Activated naive CD4-positive, alpha-beta T cell treated with Interleukin-2 at 50 U/mL for 16 hours (primary cell): ENCODE measurements at places on chromosomes 1 and 21.

DNA sequence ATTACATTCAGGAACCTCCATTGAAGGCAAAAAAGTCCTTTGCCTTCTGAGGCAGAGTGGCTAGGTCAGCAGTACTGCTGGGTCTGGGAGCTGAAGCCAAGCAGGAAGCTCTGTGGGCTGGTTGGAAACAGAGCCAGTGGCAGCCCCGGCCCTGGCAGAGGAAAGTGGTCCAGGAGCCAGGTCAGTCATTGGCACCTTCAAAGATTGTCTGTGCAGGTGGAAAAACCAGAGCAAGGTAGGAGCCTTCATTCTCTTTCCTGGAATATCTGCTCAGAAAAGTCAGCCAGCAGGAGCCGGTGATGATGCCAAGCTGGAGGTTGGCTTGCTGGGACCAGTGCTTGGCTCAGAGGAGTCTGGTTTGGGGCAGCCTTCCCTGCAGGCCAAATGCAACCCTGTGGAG, 12.5 kb upstream of the DISP3 start:
- DNase-seq, result no peak

DNA sequence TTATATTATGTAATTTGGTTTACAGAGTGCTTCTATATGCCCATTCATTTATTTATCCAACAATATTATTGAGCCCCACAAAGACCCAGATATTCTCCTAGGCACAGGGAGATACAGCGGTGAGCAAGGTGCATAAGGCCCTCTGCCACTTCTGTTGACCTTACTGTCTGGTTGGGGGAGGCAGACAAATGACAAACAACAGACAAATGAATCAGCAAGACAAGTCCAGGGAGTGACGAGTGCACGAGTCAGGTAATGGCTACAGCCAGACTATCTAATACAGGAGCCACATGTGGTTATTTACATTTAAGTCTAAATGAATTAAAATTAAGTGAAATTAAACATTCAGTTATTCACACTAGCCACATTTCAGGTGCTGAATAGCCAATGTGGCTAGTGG, 22.0 kb upstream of the BCAR3 start:
- no peak for DNase-seq

DNA sequence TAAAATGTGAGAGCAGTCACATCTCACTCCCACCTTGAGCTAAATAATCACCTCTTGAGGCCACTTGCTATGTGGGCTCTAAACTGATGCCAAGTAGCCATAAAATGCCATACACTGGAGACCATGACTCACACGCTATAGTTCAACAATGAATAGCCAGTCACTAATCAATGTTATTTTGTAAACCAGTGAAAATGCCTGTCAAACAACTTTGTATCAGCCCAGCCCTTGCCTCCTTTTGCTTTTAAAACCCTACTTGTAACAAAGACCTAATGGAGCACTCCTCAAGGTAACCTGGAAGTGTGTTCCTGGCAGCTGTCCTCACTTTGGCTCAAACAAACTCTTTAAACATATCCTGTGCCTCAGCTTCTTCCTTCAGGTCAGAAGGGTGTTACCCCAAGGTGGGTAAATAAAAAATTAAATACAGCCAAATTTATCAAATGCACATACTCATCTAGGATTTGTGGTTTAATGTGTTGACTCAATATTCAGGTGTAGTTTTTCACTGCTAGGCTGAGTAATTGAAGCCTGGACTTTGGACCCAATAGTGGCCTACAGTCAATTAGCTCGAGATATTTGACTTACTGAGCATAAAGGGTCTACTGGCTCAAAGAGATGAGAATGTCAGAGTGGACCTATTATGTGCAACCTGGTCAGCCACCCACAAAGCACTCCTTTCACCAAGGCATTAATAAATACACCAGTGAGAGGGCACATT, 154.3 kb downstream of the COQ8A start:
- DNase-seq, result no peak

GRCh38 chr1:205719762-205720161, 30.2 kb downstream of the NUCKS1 start:
- no peak for DNase-seq

DNA sequence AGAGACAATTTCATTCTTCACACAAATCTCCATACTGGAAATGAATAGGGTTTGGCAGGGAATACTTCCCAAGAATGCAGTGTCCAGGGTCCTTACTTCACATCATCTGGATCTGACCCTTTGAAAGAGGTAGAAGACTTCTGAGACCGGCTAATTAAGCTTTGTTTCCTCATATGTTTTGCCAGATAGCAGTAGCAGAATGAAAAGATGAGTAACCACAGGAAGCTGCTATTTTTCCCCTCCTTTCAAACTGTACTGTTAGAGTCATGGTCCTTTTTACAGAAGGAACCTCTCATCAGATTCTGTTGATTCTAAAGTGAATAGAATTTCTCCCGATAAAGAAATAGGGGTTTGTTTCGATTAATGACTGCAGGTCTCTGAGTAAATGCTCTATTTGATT, 1.4 kb upstream of the OLFML3 start:
- DNase-seq, result no peak

DNA sequence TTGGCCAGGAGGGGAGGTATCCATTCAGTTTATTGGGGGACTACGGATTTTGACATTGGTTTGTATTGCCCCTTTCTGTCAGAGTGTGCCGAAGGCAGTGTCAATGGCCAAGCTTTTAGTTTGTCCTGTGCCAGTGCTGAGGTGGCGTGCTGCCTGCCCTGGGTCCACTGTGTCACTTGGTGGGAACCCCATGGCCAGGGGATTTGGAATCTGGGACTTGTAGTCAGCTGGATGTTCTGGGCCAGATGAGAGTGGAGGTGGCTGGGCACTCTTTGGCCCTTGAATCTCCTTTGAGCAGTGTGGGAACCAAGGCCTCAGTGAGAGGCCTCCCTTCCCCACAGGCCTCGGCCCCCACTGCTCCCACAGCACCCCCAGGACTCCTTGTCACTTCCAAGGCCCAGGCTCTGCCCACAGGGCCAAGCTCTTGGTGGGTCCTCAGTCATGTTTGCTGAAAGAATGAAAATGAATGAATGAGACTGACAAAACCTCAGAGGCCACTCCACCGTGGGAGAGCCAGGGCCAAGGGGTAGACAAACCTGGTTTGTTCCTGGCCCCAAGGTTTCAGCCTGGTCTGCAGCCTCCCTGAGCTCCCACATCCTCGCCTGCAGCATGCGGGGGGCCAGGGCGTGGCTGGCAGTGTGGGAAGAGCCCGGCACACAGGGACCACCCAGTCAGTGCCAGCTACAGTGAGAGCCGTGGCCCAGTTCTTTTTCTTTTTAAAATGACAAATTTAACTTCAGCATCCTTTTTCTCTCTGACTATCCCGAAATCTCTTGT, 412.2 kb downstream of the MATN1 start:
- DNase-seq, result no peak

DNA sequence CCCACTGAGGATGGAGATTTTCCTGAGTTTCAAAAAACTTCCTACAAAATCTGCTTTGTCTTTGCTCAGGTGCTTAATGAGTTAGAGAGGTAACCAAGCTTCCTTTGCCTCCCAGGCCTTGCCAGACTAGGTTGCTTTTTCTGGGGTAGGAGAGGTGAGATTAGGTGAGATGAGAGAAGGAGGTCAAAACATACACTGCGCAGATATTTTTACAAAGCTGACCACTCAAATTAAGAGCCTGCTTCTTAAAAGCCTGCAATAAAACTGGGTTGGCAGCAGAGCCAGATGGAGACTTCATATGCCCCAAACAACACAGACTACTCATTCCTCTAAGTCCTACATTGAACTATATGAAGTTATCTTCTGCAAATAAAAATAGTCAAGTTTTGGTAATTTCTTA, 352.5 kb downstream of the NUF2 start:
- DNase-seq, result no peak

GRCh38 chr1:167301355-167301754, 80.7 kb downstream of the POU2F1 start:
- no peak for DNase-seq

DNA sequence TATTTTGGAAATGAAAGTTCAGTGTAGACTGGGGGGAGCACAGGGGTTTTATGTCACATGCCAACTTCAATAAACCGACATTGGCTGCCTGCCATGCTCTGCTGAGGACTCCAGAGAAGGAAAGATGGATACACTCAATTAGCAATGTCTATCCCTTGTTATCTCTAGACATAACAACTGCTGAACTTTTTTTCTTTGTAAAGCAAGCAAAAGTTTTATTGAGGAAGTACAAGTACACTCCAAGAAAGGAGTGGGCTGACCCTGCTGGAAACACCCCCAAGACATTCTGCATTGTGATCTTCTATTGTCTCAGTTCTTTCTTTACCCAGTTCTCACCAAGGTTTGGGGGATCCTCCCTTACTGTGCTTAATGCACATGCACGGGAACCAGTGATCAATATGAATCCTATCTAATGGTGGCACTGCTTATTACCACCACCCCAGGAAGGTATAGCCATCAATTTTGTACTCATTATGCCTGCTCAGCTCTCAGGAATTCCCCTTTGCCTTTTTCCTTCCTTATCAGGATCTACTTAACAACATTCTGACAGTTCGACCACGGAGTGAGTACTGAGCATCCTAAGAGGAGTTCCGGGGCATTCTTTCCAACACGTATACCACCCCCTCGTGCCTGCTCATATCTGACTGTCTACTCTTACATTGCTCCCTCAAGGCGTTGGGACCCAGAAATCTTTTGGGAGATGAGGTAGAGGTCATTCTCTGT, 28.7 kb downstream of the SYNJ1 start:
- no peak for DNase-seq

DNA sequence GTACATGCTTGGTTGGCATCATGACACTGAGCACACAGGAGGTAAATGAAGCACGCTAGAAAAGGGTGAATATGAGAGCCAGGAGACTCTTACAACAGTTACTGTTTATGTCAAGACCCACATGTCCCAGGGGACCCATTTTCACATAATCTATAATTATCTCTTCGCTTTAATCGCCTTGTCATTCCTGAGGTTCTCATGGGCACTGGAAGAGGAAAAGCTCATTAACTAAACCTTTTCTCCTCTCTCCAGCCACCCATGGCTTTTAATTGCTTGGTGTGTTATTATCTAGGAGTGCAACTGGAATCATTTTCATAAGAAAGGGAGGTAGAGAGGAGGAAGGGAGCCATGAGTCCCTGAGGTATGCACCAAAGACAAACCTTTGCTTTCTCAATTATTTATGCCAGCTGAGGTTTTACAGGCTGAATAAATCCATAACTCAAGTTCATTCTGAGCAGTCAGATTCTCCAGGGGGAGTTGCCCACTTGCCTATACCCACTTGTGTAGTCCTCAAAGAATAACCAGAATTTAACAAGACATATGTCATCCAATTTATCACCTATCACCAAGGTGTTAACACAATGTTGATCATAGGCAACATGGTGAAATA, 77.4 kb downstream of the ACBD6 start:
- DNase-seq, result no peak

DNA sequence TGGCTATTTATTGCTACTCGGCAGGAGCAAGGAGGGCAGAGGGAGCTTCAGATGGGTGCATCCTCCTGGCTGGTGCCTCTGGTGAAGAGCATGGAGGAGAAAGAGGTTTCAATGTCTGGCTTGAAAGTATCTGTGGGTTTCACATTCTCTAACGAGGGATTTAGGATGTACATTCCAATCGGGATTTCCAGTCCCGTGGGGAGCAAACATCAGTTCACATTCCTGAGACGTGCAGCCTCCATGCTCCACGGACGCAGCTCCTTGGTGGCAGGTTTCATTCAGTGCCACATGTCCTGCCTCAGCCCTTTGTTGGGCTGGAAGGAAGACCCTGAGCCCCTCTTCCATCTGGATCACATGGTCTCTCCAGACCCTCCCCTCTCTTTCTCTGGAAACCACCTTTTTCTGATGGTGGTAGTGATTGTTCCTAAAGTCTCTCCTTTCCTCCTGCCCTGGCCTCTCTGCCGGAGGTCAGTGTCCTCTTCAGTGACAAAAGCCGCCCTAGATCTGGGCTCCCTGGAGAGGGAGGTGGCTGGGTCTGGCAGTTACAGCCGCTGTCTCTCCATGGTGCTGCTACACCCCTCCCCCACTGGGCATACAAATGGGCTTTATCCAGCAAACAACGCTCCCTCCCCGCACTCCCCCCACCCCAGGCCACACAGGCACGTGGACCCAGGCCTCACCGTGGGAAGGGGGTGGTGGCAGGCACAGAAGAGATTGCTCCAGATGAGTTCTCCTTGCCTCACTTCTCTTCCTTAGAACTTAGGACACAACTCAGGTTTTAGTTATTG, 826 bp upstream of the CA14 start:
- DNase-seq, result no peak

GRCh38 chr1:153638261-153638660, 4.4 kb downstream of the CHTOP start:
- DNase-seq, result no peak

- no peak for DNase-seq
Observed at GRCh38 chr1:225578251-225578977, 74.5 kb downstream of the ENAH start.

GRCh38 chr1:25245809-25246599, 1.2 kb downstream of the RSRP1 start:
- no peak for DNase-seq

DNA sequence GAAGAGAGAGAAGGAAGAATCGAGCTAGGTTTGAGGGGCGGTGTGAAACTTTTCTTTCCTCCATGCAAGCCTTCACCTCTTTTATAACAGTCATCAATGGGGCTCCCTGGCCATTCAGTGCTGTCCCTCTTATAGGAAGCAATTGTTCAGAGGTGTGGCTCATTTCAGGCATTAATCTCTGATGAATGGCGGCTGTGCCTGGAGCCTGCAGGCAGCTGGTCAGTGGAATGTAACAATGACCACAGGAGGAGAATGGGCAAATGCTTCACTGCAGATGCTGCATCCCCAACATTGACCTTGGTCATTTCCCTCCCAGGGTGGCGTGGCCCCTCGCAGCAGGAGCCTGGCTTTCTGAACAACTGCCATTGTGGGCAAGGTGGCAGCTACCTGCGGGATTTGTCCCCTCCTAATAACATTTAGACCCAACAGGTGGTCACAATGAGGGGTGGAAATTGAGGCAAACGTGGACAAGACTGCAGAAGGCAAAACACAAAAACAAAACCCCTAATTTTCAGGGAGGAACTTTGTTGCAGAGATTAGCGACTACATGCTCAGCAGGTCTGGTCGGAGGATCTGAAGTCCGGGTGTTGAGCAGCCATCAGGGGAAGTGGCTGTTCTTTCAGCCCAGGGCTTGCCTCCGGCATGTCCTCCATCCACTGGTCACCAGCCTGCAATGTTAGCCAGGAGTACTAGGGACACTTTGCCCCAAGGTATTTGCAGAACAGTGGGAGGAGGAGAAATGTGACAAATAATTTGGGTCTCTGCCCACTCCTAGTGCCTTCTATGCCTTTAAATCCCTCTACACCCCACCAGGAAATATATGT, 97.3 kb upstream of the PAXBP1 start:
- no peak for DNase-seq
